ENCODE measurements at places on chromosomes 2 and 18.

GRCh38 chr2:203412546-203413331 lies 84.5 kb downstream of the ABI2 start:
- no peak for DNase-seq

DNA sequence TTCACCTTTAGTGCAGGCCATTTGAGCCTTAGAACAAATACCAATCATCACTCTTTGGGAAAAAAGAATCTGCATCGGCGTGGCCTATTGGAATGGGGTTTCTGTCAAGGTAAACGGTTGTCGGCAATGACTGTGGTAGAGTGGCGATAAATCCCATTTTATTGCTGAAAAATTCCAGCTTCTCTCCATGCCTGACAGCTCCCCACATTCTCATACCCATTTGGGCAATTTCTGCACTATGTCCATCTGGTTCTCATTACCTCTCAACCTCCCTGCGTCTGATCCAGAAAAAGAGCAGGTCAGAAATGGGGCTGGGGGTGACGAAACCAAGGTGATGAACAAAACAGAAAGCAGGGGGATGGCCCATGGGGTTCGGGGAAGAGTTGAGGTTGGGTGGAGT lies 254.0 kb downstream of the MEIS1 start:
- DNase-seq: no peak

DNA sequence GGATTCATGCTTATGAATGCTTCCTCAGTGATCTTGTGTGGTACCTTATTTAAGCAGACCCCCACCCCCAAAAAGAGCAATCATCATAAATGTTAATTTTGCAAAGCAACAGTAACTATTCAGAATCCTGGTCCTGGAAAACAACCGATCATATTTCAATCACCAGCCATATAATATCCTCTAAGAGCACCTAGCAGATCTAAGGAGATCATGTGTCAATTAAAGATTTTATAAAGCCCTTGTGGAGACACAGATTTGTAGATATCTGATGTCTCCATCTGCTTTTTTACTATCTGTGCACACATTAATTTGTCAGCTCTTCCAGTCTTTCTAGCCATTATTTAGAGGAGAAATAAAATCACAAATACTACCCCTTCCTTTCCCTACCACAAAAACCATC lies 423.7 kb downstream of the TGIF1 start:
- DNase-seq: no peak

- DNase-seq: no peak
Observed at GRCh38 chr18:10319914-10320600, 134.4 kb upstream of the APCDD1 start.

GRCh38 chr2:15449556-15450236 lies 111.4 kb downstream of the NBAS start:
- DNase-seq: no peak

GRCh38 chr2:178550352-178550751 lies 70.1 kb downstream of the PLEKHA3 start:
- no peak for DNase-seq

- no peak for DNase-seq
Observed at GRCh38 chr2:143732871-143733270, 603.7 kb downstream of the ARHGAP15 start.

Data from forelimb muscle (tissue), 1 donor.